ENCODE measurements at places on chromosomes 2 and 18.

- no peak for DNase-seq
These were observed 293.1 kb upstream of the HDAC4 start for GRCh38 chr2:239693761-239694415.

DNA sequence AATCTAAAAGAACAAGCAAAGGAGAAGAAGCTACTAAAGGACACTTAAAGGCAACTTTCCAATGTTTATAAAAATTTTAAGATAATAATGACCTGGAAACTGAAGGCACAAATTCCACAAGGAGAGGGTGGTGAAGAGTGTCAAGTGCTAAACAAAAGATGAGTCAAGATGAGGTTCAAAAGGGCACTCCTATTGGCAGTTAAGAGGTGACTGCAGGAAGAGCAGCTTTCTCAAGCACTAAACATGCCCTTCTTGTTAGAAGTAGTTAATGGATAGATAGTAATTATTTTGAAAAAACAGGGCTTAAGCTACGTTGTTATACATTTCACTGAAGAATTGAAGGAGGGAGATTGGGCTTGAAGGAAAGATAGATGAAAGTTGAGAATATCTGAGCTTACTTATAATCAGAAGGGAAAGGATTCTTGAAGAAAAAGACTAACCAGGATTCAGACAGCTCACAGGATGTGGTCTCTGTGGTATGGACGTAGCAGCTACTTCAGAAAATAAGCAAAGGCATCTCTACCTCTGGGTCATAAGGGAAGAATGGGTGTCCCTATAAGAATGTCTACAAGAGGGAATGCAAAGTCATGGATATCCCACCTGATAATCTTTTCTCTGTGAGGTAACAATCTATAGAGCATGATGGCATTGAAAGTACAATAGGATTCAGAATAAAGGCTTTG lies 454.7 kb upstream of the SLC39A10 start:
- DNase-seq = peak; percentile 52

DNA sequence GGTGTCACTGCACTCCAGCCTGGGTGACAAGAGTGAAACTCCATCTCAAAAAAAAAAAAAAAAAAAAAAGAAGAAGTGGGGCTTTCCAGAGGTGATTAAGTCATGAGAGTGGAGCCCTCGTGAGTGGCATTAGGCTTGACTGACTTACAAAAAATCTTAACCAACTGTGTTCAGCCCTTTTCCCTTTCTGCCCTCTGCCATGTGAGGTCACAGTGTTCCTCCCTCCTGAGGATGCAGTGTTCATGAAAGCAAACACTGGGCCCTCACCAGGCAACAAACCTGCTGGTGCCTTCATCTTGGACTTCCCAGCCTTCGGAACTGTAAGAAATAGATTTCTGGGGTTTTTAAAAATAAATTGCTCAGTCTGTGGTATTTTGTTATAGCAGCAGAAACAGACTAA lies 37.0 kb upstream of the METTL21A start:
- DNase-seq = no peak

GRCh38 chr2:212995920-212996319 lies 155.5 kb downstream of the IKZF2 start:
- no peak for DNase-seq

- no peak for DNase-seq
These were observed 36.2 kb upstream of the IGFBP2 start for GRCh38 chr2:216596980-216597509.

DNA sequence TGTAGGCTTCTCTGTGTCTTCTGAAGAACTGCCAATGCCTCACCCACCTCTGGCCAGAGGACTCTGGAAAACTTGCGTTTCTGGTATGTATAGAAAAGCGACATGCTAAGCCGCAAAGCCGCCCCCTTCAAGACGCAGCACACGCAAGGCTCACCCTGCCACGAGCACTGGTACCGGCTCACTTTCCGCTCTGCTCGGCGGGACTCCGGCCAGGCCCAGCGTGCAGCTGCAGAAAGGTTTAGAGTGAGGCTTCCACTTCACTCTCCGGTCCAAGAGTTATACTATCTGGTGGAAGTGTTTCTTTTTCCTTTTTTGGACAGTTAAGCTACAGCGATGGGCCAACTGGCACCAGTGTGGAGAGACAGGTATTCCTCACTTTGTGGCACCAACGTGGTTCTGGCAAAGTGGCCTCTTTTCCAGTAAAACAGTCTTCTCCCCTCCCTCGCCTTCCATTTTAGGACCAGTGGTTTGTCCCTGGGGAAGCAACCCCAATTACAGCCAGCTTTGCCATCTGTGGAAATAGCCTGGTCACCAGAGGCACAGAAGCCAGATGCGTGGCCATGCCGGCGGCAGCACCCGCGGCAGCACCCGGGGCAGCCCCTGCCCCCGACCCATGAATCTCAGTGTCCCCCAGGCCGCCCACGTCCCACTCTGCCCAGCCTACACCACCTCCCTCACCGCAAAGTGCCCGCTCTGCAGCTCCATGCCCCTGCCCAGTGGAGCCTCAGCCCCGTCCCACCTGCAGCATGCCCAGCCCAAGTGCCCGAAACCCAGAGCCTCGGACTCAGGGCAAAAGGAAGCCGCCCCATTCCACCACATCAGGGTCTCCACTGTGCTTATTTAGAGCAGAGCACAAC lies 91.6 kb upstream of the CTDP1 start:
- DNase-seq = no peak

DNA sequence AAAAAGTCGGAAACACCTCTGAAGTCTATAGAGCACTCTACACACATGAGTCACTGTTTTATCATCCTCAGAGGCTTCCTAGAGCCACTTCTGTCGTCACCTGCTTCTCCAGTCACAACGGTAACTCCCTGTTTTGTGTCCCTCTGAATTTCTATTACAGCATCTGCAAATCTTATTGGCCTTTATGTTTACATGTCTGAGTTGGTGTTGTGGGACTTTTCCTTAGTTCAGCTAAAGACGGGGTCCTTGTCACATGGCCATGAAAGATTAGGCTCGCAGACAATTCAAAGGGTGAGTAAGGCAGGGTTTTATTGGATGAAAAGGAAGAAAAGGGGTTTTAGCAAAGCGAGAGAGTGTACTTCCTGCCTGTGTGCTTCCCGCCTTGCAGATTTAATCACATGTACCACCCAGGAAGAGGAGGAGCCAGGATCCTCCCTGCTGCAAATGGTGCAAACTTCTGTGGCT lies 185.6 kb downstream of the LPIN1 start:
- DNase-seq = peak; percentile 2

DNA sequence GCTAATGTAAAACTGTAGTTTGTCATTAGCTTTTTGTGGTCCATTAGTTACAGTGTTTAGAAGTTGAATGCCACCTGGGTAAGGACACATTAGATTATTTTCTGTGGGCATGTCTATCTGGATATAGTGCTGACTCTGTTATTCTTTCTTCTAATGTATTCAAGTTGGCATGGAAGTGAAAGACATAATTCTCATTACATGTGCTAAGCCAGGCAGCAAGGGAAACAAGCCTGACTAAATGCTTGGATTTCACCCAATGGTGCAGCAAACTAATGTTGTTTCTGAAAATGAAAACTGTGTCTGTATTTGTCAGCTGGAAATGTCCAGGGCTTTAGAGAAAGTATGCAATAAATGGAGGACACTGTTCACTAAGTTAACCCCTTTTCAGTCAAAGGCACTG lies 100.7 kb downstream of the NUP35 start:
- no peak for DNase-seq

- no peak for DNase-seq
These were observed 47.9 kb downstream of the LDLRAD4 start for GRCh38 chr18:13266218-13267100.

DNA sequence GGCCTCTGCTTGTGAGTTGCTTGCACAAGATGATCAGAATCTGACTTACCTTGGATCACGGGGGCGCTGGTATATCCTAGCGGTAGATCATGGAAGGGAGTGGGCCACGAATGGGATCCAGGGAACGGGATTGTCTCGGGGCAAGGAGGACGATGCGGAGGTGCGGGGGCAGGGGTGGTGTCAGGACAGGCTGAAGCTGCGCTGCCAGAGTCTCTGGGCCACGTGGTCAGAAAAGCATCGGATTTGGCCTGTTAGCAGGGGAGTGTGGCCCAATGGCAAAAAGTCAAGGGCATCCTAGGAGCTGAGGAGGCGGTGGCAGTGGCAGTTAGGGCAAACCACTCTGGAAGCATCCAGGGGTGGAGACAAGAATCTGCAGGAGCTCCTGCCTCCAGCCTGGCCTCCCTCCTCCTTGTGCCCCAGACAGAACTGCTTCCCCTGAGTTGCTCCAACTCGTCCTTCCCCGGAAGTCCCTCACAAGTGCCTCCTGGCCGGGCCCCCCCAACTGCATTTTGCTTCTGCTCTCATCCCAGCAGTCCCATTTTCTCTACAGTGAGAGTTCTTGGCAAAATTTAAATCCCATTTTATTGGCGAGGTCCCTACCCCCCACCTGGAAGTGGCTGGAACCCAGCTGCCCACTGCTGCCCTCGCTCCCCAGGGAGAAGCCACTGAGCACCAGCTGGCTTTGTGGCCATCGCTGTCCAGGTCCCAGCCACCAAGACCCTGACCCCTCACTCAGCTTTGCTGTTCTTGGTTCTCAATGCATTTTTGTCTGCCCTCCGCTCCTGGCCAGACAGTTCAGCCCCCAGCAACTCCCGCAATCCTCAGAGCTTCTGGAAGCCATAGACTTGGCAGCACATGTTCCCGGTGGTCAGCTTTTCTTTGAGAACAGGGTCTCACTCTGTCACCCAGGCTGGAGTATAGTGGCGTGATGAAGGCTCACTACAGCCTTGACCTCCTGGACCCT lies 5.6 kb upstream of the CCDC74B start:
- DNase-seq = no peak

DNA sequence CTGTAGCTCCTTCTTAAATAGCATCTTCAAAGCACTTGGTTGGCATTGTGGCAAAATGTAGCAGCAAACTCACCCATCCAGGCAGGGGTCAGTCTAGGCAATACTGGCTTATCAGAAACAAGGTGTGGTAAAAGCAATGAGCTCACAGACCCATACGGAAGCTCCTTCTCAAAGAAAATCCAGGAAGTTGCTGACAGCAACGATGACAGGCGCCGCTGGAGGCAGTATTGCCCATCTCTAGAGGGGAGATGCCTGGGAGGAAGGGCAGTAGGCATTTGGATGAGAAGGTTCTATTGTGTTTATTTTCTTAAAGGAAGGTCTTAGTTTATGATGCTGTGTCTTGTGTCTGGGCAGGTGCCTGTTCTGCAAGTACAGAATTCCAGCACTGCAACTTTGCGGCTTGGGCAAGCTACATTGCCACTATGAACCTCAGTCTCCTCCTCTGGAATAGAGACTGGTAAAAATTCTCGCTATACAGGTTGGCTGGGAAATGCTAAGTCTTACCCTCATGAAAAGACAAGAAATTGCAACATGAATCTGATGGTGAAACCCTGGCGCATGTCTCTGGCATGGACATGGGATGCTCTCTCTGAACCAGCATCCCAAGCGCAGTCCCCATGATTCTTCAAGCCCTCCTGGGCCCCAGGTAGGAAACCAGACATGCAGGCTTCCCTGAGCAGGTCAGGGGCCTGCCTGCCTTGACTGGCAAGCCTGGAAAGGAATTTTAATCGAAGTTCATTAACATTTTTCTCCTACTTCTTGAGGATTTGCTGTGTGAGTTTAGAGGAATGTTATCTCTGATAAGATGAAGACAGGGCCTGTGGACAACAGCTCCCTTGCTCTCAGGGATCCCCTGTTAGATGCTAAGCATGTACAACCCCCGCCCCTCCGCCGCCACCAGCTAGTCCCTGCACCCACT lies 156.0 kb downstream of the TFCP2L1 start:
- DNase-seq = peak; percentile 46

GRCh38 chr2:47650001-47650535 lies 132.9 kb upstream of the MSH6 start:
- DNase-seq = no peak

GRCh38 chr18:11411048-11411447 lies 198.3 kb upstream of the SLC35G4 start:
- no peak for DNase-seq

- DNase-seq = no peak
These were observed 33.1 kb downstream of the HJURP start for GRCh38 chr2:233821196-233821595.

DNA sequence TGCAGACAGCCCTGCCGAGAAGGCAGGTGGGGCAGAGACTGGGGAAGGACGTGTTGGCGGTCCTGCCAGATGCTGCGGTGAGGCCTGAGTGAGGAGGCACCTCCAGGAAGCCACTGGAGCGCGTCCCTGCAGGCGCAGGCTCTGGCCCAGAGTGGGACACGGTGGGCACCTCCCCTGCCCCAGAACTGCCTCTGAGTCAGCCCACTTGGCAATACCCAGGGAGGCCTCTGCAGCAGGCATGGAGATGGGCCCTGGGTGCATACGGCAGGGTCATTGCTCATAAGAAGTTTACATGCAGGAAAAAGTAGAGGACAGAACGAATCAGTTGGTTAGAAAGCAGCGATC lies 195.9 kb downstream of the TFCP2L1 start:
- no peak for DNase-seq

- peak; percentile 8 for DNase-seq
These were observed 6.3 kb upstream of the NRP2 start for GRCh38 chr2:205675861-205676516.

DNA sequence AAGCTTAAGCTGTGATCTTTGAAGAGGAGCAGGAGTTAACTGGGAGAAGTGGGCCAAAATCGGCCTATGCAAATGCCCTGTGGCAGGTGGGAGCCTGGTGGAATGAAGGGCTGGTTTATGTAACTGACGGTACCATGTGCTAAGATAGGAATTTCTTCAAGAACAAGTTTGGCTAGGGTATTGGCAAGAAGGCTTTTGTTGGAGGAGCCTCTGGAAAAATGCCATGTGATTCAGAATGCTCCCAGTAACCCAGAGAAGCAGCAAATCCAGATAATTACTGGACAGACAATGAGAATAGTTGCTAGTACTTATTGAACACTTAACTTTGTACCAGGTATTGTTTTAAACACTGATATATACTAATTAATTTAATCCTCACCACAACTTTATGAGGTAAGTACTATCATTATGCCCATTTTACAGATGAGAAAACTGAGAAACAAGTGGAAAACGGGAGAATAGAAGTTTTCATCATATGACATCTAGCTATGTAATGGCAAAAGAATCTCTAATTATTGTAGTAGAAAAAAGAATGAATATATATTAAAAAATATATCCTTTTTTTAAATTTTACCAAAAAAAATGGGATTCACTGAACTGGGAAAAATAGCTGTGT lies 9.1 kb upstream of the FAM124B start:
- no peak for DNase-seq

- DNase-seq = no peak
These were observed 1229.0 kb upstream of the NRXN1 start for GRCh38 chr2:52260904-52261303.

GRCh38 chr18:14944838-14945237 lies 196.9 kb downstream of the ANKRD30B start:
- no peak for DNase-seq

GRCh38 chr2:118523761-118524160 lies 323.7 kb downstream of the EN1 start:
- DNase-seq = no peak

DNA sequence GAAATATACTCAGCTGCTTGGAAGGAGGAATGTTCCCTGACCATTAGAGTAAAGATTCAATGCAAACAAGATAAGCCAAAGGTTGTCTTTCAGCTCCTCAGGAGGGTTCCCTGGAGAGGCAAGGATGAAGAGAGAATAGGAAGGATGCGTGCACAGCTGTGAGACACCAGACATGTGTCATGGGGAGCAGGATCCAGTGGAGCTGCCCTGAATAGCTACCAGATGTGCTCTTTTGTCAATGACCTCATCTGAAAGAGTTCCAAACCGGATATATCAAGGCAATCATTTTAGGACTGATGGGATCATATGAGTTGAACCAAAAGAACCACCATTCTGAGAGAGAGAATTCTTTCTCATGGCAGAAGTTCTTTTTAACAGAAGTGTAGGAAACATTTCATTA lies 490.6 kb downstream of the IRS1 start:
- DNase-seq = no peak
